ENCODE measurements at places on chromosomes 4 and X.
A peak's percentile ranks its signal among the peaks of the same experiment; 100 is the strongest.

- peak; percentile 29 for DNase-seq
Measured at GRCh38 chrX:20530406-20530921, 263.8 kb upstream of the RPS6KA3 start.

GRCh38 chr4:3308691-3309090 lies 15.9 kb downstream of the RGS12 start:
- DNase-seq, result no peak

DNA sequence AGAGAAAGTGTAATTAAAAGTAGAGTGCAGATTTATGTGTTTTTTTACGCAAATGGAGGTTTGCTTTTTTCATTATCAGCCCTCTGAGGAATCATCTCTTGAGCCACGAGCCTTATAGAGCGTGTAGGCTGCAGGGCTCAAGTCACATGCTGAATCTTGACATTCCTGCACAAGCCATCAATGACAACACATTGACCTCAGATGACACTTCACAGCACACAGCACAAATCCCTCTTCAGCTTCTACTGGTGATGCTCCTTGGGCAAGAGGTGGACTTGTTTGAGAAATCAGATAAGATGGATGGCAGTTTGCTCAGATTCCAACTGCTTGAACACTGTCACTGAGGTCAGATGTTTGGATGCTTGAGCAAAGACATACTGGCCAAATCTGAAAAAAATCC lies 250.6 kb downstream of the SNCA start:
- no peak for DNase-seq

GRCh38 chr4:96352051-96352517 lies 512.2 kb downstream of the PDHA2 start:
- DNase-seq, result peak; percentile 33

GRCh38 chr4:72205831-72206230 lies 174.0 kb downstream of the NPFFR2 start:
- DNase-seq, result no peak

GRCh38 chr4:123877551-123877950 lies 481.0 kb downstream of the SPRY1 start:
- no peak for DNase-seq

DNA sequence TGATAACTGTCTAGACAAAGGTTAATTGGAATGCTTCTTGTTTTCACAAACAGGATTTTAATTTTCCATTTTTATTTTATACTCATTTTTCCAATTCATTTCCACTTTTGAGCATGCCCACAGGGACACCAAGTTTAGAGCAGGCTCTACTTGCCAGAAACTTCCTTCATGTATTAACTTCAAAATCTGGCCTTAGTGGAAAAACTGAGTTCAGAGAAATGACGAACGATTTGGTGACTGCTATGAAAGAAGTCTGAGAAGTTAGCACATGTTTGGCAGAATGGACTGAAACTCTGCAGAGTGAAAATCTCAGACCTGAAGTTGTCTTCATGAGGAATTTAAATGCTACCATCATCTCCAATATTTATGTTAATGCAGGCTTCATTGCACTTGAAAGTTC lies 214.1 kb downstream of the THOC2 start:
- DNase-seq, result no peak

DNA sequence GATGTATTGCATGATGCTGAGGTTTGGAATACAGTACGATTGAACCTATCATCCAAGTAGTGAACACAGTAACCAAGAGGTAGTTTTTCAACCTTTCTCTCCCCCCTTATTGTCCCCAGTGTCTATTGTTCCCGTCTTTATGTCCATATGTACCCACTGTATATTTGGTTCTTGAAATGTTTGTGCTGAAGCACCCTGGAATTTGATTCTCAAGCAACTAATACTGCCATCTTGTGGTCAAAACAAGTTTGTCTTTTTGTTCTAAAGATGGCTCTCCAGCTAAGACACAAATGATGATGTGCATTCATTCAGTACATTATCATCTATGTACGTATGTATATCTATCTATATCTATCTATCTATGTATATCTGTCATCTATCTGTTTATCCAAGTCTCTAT lies 33.5 kb upstream of the DCX start:
- peak; percentile 39 for DNase-seq

DNA sequence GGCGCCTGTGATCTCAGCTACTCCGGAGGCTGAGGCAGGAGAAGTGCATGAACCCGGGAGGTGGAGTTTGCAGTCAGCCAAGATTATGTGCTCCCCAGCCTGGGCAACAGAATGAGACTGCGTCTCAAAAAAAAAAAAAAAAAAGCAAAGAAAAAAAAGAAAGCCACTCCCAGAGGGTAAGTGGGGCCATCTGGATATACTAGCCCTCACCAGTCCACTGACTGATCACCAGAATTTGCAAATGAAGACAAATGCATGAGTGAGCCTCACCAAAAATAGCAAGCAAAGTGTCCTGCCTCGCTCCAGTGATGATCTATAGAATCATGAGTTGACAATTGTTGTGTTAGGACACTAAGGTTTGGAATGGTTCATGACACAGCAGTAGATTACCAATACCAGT lies 47.6 kb downstream of the ZFP42 start:
- DNase-seq, result no peak

DNA sequence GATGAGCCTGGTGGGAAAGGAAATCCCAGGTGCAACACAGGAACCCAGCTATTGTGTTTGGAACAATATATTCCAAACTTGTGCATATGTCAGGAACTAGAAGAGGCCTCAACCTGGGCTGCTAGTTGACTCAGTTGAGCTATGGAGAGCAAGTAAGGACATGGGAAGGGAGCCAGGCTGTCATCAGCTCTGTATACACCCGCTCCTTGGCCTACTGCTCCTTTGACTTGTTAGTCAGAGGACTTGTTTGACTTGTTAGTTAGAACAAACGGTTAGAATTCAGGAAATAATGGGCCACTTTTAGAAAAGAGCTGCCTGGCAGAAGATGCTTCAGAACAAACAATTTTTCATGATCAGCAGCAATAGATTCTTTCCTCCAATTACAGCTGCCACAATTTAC lies 76.4 kb downstream of the CBLL2 start:
- no peak for DNase-seq

DNA sequence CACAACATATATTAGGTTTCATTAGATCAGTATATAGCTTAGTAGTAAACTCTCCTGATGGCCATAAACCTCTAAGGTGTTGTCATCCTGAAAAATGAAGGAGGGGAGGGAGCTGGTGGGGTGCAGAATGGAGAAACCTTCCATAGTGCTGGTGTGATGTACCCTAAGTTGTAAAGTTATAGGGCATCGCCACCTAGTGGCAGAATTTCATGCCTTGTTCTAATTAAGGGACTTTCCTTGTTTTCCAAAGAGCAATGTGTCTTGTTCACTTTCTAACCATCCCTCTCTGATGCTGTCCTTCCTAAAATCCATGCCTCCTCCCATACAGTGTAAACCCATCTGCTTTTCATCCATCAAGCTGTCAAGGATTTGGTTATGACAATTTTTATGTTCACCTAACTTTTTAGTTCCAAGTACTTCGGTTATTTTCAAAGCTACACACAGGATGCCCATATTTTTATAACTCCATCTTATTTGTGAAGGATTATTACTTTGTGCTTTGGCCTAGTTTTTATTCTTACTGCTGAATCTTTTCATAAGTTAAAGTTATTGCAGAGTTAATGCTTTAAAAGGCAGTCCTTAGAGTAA lies 4.5 kb downstream of the NBDY start:
- peak; percentile 42 for DNase-seq

DNA sequence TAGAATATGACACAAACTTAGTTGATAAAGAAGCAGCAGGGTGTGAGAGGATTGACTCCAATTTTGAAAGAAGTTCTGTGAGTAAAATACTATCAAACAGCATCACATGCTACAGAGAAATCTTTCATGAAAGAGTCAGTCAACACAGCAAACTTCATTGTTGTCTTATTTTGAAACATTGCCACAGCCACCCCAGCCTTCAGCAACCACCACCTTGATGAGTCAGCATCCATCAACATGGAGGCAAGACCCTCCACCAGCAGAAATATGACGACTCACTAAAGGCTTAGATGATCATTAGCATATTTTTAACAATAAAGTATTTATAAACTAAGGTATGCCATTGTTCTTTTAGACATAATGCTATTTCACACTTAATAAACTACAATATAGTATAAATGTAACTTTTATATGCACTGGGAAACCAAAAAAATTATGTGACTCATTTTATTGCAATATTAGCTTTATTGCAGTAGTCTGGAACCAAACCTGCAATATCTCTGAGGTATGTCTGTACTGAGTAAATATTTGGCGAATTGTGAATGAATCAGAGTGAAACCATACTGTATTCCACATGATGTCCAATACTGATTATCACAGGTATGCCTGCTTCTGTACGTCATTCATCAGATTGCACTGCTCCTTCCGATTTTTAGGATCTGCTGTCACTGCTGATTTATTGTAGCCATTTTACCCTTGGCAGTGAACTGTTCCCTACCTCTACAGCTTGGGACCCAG lies 11.6 kb downstream of the FRMPD4 start:
- DNase-seq, result no peak

DNA sequence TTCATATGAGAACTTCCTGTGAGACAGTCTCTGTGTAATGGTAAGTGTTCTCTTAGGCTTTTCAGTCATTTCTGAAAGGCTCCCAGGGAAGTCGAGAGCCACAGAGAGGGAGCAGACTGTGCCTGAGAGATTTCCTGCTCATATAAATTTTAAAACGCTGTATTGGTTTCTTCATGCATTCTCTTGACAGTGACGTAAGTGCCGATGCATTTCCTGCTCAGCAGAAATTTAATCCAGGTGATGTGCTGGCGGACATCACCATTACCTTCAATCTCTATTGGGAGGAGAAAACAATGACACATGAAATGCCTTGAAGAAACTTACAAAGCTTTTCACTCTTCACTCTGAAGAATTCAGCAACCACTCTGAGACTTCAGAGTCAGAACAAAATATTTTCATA lies 383.6 kb downstream of the BMPR1B start:
- DNase-seq, result no peak

GRCh38 chr4:187227907-187228704 lies 504.4 kb upstream of the FAT1 start:
- no peak for DNase-seq

DNA sequence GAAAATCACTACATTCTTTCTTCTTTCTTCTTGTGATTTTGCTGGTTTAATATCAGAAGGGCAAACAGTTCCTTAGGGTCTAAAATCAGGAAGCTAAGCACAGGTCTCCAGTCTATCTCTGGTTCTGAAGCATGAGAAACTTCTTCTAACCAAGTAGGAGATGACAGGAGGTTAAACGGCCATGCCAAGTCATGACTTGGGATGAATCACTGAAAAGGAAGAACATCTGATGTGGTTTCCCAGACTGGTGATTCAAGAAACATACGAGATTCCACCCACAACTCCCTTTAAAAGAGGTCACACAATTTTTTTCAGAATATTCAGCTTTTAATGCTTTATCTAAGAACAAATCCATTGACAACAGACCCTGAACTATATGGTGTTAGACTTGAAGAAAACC lies 684.0 kb upstream of the PRKX start:
- DNase-seq, result no peak

- no peak for DNase-seq
Measured at GRCh38 chr4:10008609-10009005, 12.7 kb downstream of the SLC2A9 start.

Measured in ACHN (cell line).